Renal cortical epithelial cell (primary cell): ENCODE measurements at places on chromosomes 1 and 21. TPM values are rescaled to one million over a fixed set of nuclear protein-coding genes. Genes with fewer than 3 reads are reported as not detected.

DNA sequence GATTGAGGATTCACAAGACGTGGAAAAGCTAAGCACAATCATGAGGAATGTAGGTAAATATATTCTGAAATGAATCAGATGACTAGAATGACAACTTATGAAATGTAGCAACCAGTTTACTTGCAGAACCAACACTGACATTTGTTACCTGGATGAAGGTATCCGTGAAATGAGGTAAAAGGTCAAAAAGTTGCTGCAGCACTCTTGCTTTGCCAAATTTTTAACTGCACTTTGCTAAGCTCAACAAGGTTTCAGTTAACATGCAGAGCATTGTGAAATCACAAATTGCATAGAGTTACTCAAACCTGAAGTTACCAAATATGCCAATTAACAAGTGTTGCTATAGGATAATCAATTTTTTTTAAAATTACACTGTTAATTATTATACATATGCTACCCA, 1280.1 kb downstream of the KCNT2 start:
- peak; percentile 7 for DNase-seq

GRCh38 chr1:179002552-179003345, 22.9 kb upstream of the FAM20B start:
- peak; percentile 29 for DNase-seq

DNA sequence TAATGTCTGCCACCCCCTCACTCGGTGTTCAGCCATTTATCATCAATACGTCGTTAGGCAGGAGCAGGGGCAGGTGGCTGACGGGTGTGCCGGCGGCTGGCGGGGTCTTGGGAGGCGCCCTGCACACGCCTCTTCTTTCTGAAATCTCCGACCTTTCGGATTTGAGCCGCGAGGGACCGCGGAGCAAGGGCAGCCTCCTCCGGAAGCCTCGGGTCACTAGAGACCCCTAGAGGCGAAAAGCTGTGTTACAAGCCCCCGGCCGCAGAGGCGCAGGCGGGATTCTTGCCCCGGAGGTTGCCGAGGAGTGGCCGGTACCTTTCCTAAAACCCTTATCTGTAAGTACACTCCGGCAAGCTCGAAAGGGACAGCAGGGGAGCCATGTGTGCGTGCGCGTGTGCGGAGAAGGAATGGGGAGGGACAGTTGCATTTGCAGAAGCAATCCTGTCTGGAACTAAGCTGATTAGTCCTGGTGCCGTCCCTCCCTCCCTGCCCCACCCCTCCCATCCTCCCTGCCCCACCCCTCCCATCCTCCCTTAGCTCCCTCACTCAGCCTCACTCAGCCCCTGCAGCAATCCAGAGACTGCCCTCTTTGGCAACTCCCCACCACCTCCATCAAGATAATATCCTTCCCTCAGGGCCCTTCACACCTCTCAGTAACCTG, 11.0 kb downstream of the BRINP2 start:
- no peak for DNase-seq

- DNase-seq = no peak
These were observed 39.4 kb upstream of the C1orf174 start for GRCh38 chr1:3939242-3940080.

GRCh38 chr1:84720221-84720780, 30.0 kb upstream of the SSX2IP start:
- DNase-seq = peak; percentile 63

DNA sequence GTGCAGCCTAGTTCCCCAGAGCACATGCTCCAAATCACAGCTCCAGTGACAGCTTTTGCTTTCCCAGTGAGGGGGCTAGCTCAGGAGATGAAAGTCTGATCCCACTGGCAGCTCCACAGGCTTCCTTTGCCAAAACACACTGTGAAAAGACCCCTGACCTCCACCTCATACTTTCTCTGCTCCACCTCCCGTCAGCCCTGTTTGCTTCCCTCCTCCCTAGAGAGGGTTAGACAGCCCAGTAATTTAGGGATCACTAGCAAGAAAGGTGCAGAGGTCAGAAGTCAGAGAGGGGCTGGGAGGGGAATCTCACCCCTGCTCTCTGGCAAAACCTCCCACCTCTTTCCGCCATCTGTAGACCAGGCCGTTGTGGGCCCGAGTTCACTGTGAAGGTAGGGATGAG, 62.8 kb downstream of the PLXNA2 start:
- no peak for DNase-seq

GRCh38 chr1:36910886-36911540, 123.3 kb downstream of the GRIK3 start:
- no peak for DNase-seq

- peak; percentile 67 for DNase-seq
These were observed 545 bp downstream of the PATJ start for GRCh38 chr1:61742620-61743430.

OLFML3 gene
- total RNA-seq = 0.52 and 5.1 TPM in 2 replicates

DNA sequence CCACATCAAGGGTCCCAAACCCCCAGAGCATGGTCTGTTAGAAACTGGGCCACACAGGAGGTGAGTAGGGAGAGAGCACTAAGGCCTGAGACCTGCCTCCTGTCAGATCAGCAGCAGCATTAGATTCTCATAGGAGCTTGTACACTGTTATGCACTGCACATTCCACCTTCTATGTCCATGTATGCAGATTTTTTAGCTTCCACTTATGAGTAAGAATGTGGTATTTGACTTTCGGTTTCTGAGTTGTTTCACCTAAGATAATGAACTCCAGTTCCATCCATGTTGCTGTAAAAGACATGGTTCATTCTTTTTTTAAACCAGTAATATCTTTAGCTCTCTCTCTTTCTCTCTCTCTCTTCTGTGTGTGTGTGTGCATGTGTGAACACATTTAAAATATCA, 663 bp upstream of the GBP6 start:
- peak; percentile 74 for DNase-seq

GRCh38 chr1:89870998-89871397, 50.2 kb downstream of the LRRC8D start:
- peak; percentile 83 for DNase-seq

PDE4B gene
- total RNA-seq = 0.70 and 1.0 TPM in 2 replicates

- DNase-seq = no peak
These were observed 39.1 kb downstream of the CLIC6 start for GRCh38 chr21:34707876-34708325.

UQCRH gene
- total RNA-seq = 526 and 736 TPM in 2 replicates

DNA sequence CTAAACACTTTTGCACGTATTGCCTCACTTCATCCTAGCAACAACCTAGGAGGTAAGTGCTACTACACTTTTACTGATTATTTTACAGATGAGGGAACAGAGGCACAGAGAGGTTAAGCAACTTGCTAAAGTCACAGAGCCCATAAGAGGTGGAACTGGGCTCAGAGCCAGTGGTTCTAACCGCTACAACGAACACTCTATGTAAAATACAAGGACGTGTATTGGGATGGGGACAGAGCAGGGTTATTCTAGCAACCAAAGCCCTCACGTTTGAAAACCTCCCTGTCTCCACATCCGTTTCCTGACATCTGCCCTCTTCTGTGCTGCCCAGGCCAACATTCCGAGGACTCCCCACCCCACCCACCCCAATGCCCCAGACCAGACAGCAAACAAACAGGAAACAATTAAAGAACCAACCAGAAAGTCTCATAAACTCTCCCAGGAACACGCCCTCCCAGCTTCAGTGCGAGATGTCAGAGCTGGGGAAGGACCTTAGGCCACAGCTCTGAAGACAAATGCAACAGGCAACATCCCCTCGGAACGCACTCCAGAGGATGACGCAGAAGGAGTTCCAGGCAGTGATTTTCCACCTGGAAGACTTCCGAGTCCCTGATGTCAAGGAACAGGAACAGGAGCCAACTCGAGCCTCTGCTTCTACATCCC, 41.1 kb downstream of the GLIS1 start:
- DNase-seq = no peak

GRCh38 chr1:171313319-171313834, 606 bp upstream of the FMO4 start:
- DNase-seq = no peak

KLHDC7A gene
- total RNA-seq = 5.2 and 28.3 TPM in 2 replicates

TTC22 gene
- 6.9 and 10.3 TPM in 2 replicates for total RNA-seq

KRTAP10-1 gene
- not detected in 2 replicates for total RNA-seq

IVL gene
- total RNA-seq = 0.15 and 2.4 TPM in 2 replicates

PCAT6 gene
- total RNA-seq = 0.40 TPM in 1 of 2 replicates, not detected in the other

CCDC181 gene
- 3.8 and 6.0 TPM in 2 replicates for total RNA-seq
